ENCODE measurements at places on chromosomes 13 and 19.

DNA sequence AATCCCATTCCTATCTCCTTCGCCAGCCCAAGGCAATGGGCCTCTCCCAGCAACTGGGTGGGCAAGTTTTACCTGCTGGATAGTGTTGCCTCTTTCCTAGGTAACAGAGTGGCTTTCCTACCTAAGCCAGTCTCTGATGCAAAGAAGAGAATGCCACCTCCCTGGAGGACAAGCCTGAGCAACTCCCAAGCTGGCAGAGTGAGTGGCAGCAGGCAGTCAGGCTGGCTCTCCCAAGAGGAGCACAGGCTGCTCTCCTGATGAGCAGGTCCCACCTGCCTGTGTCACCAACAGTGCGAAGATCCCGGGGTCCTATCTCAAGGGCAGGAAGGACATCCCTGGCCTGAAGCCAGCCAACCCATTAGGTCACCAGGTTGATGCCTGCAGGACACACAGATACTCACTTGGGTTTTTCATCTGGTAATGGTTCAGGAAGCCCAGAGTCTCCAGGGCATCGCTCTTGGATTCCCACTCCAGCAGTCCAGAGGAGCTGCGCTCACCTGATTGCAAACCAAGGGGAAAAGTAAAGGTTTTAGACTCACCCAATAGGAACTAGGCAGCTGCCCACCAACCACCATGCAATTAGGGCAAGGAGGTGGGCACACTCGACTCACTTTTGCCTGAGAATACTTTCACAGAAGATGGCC lies 5.5 kb upstream of the ECH1 start:
- no peak for DNase-seq

DNA sequence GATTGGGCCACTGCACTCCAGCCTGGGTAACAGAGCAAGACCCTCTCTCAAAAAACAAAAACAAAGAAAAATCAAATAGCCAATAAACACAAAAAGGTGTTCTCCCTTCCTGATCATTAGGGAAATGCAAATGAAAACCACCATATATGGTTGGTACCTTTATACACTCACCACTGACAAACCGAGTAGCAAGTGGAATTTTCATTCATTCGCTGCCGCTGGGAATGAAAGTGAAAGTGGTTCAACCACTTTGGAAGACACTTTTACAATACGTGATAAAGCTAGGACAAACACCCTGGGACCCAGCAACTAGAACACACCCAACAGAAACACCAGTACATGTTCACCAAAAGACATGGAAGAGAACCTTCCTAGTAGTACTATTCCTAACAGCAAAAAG lies 21.0 kb downstream of the GRIK5 start:
- no peak for DNase-seq

GRCh38 chr19:13036366-13036976 lies 41.2 kb downstream of the NFIX start:
- no peak for DNase-seq

- no peak for DNase-seq
These were observed 599.5 kb upstream of the PCDH9 start for GRCh38 chr13:67829641-67830040.

GRCh38 chr19:7681340-7682174 lies 924 bp downstream of the TRAPPC5 start:
- DNase-seq, result peak; percentile 83

- DNase-seq, result no peak
These were observed 1.9 kb downstream of the KCTD4 start for GRCh38 chr13:45198924-45199323.

- no peak for DNase-seq
These were observed 852.6 kb downstream of the PCDH9 start for GRCh38 chr13:66377569-66377968.

DNA sequence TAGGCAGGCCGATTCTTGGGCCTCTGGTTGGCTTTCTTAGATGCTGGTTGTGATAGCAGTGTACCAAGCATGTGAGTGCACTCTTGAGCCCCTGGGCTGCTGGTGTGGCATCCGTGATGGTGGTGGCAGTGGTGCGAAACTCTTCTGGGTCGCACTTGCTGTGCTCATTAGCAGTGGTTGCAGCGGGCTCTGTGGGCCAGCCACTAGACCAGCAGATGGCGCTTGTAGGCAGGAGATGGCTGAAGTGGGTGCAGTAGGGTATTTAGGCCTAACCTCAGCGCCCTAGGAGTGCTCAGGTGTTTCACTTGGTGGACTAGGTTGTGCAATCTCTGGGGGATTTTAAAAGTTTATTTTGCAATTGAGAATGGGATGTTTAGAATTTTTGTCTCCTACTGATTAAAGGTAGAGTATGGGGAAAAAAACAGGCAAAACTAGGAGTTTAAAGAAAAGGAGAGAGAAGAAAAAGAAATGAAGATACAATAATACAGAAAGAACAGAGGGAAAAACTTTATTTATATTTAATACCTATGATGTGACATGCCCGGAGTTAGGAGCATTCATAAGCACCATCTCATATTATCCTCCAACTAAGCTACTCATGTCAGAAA lies 4.3 kb upstream of the ZNF17 start:
- DNase-seq, result peak; percentile 61

DNA sequence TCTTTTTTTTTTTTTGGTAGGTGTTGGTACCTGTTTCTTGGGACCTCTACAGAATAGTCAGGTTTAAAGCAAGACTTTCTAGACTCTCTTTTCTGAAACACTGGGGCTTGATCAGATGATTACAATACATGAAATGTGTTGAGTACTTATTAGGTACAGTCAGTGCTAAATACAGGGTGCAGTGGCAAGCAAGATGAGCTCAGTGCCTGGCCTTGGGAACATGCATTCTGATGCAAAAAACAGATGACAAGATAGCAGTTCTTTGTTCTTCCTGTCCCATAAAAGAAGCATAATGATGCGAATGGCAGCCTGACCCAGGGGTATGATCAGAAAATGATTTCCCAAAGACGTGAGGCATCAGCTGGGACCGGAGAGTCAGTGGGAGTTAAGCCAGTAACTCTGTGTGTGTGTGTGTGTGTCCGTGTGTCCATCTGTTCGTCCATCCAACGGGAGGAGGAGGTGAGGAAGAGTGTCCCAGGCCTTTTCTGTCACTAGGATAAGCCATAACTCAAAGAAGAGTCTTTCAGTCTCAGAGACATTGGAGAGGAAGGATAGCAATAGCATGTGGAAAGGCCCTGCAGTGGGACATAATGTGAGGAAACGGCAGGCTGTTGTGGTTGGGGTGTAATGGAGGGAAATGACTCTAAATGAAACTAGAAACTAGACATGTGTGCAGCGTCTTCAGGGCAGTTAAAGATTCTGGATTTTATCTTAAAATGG lies 32.2 kb downstream of the SLAIN1 start:
- no peak for DNase-seq

DNA sequence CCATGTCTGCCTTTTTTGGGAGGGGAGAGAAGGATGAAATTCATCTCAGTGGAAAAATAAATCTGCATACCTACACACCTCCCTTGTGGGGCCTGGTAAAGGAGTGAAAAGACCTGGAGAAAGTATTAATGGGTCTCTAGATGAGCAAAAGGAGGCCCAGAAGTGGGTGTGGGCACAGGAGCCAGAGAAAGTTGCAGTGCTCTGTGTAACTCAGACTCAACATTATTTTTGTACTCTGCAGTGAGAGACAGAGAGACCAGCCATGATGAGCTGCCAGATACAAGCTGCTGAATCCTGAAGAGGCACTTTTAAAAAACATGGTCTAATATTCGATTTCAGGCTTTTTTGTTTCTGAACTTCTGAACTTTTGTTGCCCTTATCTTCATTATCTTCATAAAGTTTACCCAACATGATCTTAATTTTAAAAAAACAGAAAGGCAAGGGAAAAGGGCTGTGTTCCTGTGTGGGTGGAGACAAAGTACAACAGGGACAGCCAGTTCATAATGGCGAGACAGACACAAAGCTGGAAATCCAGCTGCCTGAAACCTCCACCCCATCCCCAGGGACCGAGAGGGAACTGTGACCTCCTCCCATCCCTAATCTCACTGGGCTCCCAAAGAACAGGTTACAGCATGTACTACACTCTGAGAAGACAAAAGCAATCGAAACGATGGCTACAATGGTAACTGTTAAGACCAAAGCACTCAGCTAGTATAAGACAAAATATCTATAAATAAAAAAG lies 77.2 kb downstream of the KLF12 start:
- no peak for DNase-seq

DNA sequence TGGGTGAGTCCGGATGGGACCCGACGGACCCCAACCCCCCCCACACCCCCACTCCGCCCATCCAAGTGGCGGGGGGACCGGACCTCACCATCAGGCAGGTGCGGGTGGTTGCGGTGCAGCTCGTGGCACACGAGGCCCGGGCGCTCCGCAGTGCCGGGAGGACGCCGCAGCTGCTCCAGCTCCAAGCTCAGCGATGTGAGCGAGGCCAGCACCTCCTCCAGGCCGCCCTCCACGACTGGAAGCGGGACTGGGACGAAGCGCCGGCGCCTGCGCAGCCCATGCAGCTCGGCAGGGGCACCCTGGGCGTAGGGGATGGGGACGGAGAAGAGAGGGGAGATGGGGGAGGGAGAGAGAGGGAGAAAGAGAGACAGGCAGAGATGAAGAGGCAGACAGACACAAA lies 30.1 kb upstream of the OLFM2 start:
- no peak for DNase-seq

DNA sequence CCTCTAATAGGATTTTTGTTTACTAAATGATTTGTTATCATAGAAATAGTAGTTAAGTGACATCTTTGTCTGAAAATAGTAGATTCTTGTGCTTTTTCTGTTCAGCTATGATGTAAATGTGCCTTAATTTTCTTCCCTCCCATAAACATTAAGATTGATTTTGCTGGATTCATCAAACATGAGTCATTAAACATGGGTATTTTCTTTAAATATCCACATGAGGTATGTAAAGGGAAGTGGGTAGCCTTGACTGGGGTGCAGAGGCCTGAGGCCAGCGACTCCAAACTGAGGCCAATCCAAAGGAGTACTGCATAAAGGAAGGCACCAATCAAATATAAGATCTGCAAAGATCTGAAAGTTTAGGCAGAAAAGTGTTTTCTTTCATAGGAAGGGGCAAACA lies 3.7 kb downstream of the ZNF136 start:
- no peak for DNase-seq

DNA sequence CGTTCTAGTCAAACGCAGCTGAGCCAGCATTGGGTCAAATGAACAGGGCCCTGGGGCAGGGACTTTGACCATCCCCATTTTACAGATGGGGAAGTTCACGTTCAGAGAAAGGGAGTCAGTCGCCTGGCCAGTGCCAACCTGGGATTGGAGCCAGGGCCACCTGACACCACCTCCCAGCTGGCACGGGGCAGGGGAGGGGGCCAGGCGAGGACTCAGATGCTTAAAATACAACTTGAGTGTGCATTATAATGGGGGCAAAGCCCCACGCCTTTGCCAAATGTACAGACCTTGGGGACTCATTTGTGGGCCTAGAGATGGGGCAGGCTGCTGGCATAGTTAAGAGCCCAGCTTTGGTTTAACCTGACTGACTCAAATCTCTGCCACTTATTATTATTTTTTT lies 14.6 kb downstream of the PRR12 start:
- no peak for DNase-seq

DNA sequence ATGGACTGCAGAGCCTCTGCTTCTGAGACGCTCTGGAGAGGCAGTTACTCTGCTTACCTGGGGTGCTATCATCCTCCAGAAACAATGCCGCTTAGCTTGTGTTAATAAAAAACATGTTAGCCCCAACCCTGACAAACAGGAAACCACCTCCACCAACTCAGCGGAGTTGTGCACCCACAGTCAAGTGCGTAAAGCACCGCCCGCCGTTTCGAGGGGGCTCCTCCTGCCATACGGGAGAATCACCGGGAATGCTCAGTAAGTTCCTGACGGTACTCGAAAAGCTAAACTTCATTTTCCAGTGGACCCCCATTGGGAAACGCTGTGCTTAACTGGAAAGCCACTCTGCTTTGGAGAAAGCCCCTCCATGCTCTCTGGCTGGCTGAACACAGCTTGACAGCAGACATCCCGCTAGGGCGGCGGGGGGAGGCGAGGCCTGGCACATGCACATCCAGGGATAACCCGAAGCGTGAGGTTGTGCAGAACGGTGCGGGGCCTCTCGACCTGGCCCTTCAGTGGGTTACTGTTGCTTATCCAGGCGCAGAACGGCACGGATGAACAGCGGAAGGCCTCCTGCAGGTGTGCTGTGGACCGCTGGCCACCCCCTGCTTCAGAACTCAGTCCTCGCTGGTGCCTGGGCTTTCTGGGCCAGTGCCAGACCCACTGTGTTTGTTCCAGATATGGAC lies 17.1 kb downstream of the GAS6 start:
- no peak for DNase-seq

DNA sequence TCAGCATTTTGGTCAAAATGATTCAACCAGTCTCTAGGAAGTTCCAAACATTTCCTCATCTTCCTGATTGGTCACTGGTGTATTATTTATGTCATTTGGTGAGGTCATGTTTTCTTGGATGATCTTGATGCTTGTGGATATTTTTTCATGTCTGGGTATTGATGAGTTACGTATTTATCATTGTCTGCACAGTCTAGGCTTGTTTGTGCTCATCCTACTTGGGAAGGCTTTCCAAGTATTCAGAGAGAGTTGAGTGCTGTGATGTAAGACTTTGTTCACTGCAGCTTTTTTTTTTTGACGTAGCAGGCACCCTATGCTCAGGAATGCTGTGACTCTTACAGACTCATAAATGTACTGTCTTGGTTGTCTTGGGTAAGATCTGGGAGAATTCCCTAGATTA lies 509.5 kb downstream of the SLITRK1 start:
- no peak for DNase-seq

DNA sequence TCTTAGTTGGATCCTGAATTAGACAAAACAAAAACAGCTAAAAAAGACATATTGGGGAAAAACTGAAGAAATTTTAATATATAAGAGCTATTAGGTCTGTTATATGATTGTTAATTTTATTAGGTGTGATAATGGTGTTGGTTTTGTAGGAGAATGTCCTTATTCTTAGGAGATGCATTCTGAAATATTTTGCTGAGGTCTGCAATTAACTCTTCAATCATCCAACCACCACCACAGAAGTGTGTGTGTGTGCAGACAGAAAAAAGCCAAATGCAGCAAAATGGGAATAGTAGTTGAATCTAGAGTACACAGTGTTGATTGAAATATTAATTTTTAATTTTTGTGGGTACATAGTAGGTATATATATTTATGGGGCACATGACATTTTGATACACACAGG lies 12.1 kb upstream of the KBTBD7 start:
- no peak for DNase-seq

DNA sequence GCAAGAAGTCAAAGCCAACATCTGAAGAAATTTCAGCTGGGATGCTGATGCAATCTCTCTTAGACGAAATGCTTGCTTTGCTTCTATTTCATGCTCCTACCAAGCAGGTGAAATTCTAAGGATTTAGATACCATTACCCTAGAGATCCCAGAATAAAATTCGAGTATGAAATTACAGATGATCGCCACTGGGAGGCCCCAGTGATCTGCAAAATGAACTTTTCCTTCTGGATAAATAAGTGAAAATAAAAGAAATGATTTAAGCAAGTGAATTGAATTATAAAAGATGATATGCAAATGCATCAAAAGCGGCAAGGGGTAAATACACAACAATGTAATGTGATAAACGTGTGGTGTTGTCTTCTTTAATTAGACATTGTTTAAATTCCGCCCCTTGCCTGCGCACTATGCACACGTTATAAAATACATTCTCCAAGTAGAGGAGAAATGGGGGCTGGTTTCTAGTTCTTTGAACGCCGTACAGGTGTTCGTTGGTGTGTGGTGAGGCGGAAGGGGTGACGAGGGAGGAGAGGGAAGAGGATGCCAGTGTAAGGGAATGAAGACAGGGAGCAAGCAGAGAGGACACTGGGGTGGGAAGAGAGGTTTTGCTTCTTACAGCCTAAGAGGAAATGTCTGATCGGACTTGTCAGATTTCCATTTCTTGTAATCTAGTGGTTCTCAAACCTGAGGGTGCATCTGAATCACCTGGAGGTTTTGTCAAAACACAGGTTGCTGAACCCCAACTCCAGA lies 58.0 kb downstream of the ERCC5 start:
- DNase-seq, result no peak

- DNase-seq, result no peak
These were observed 179.9 kb downstream of the SLITRK6 start for GRCh38 chr13:85619321-85619720.

Measured in stimulated activated CD4-positive, alpha-beta T cell treated with anti-CD3 and anti-CD28 coated beads, Interleukin-2, amount 100 ng/mL, for 48 hours (primary cell).